ENCODE measurements at places on chromosomes 11 and 22.

- no peak for DNase-seq
These were observed 121.3 kb upstream of the CADM1 start for GRCh38 chr11:115625502-115625901.

GRCh38 chr22:42470366-42471082, 38.3 kb upstream of the NFAM1 start:
- DNase-seq, result no peak

GRCh38 chr11:83835423-83835822, 549.3 kb upstream of the CCDC90B start:
- DNase-seq, result no peak

DNA sequence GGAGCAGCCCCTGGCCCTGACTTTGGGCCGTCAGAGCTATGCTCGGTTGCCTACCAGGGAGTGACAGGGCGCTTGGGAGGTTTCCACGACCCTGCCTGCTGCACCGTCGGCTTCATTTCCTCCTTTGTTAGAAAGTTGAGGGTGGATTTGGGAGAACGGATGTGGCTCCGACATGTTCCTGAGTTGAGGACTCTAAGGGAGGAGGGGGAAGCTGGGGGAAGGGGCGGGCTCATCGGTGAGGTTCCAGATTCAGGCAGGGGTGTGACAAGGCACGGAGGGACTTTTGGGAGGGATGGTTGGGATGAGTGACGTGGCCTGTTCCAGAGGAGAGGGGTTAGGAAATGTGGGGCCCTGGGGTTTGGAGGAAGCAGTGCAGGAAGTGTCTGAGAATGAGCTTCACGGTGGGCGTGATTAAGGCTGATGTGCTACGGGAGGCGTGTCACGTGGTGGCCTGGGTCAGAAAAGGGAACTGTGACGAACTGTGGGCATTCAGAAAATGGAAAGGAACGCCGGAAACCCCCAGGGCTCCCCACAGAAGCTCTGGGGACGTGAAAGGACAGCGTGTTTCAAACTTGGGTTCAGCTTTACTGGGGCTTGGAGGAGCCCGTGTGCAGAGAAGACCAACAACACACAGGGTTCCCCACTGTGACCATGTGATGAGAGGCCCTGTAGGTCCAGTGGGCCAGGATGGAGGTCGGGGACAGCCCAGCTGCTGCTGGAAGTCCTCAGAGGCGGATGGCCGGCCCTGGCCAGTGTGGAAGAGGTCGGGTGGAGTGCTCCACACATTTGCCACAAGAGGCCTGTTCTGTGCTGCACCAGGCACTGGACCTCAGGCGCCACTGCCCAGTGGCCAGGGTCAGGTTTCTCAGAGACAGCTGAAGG, 2.8 kb downstream of the PARVB start:
- peak; percentile 80 for DNase-seq

DNA sequence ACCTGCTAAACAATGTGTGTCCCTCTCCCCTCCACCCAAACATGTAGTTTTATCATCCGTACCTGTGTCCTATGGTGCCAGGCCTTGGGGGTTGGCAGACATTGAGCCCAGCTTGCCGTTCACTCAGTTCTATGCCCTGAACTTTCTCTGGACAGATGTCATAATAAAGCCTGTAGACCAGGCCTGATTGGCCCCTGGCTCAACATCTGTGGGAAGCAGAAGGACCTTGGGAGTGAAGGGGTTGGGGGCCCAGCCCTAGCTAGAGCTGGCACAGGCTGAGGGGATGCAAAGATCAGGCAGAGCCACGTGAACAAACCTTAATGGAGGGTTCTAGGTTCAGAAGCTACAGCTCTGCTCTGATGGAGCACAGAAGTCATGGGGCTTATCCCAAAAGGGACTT, 600.6 kb downstream of the BUD13 start:
- DNase-seq, result no peak

DNA sequence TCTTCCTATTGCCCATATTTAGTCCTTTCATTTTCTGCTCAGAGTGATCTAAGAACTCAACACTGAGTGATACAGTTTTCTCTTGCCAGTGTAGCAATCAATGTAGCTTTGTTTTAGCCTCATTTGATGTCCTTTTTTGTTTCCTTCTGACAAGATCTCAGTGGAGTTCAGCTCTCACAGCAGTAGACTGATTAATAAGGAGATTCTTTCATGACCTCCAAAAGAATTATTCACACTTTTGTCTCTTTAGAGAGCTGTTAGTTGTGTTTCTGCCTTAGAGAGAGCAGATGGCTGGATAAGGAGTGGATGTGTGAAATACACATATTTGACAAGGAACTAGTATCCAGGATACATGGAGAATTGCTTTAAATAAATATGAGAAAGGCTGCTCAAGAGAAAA, 6.6 kb upstream of the TMEM225 start:
- no peak for DNase-seq

DNA sequence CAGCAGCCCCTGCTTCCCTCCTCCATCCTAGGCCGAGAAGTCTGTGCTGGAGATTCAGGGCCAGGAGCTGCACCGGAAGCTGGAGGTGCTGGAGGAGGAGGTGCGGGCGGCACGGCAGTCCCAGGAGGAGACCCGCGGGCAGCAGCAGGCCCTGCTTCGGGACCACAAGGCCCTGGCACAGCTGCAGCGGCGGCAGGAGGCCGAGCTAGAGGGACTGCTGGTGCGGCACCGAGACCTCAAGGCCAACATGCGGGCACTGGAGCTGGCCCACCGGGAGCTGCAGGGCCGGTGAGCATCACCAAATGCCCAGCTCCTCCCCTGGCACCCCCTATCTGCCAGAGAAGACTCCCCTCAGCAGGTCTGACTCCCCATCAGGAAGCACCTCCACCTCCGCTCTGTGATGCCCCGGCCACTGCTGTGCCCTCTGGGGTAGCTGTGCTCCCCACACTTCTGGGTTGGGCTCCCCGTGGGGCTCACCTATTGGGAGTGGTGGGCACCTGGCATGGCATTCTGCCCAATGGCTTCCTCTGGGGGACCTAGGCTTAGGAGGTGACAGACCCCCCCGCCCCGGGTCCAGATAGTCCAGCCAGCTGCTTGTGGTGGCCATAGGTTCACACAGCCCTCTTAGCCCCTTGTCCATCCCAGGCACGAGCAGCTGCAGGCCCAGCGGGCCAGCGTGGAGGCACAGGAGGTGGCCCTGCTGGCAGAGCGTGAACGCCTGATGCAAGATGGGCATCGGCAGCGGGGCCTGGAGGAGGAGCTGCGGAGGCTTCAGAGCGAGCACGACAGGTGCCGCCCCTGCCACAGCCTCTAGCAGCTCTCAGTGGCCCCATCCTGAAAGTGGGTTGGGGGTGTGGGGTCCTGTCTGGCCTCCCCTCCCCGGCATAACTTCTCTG, 6.6 kb upstream of the RPS6KA4 start:
- DNase-seq, result no peak

DNA sequence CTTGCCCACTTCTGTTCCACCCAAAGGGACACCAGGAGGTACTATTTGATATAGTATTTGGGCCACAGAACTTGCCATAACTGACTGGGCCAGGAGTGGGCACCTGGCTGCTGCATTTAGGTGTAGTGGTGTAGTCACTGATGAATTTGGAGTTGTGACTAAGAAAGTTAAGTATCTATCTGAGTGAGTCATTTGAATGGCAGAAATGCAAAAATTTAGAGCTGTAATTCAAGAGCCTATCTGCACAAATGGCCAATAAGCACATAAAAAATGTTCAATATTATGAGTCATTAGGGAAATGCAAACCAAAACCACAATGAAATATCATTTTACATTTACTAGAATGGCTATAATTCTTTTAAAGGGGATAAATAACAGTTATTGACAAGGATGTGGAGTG, 14.7 kb downstream of the GLYATL2 start:
- DNase-seq, result no peak

- no peak for DNase-seq
These were observed 71.3 kb downstream of the TSPAN18 start for GRCh38 chr11:44797886-44798606.
